ENCODE measurements at places on chromosomes 1 and 21. TPM values are rescaled to one million over a fixed set of nuclear protein-coding genes. Genes with fewer than 3 reads are reported as not detected.
A peak's percentile ranks its signal among the peaks of the same experiment; 100 is the strongest.

GRCh38 chr1:8419172-8419571, 101.3 kb downstream of the SLC45A1 start:
- H3K36me3 ChIP-seq = peaks cover 8% of the 10 kb centered on the region
- no peak overlapping the region for H3K27ac ChIP-seq
- no peak for DNase-seq
- H3K4me1 ChIP-seq = peaks cover 16% of the 10 kb centered on the region

TBX15 gene
- 3.2 TPM for total RNA-seq

GRCh38 chr21:45248893-45249381, 38.8 kb downstream of the POFUT2 start:
- peak overlapping the region; percentile 52 for H3K27ac ChIP-seq
- peaks cover 26% of the 10 kb centered on the region for H3K27me3 ChIP-seq
- peaks cover 6% of the 10 kb centered on the region for H3K36me3 ChIP-seq

KAZN gene
- 11.6 TPM for total RNA-seq

DNA sequence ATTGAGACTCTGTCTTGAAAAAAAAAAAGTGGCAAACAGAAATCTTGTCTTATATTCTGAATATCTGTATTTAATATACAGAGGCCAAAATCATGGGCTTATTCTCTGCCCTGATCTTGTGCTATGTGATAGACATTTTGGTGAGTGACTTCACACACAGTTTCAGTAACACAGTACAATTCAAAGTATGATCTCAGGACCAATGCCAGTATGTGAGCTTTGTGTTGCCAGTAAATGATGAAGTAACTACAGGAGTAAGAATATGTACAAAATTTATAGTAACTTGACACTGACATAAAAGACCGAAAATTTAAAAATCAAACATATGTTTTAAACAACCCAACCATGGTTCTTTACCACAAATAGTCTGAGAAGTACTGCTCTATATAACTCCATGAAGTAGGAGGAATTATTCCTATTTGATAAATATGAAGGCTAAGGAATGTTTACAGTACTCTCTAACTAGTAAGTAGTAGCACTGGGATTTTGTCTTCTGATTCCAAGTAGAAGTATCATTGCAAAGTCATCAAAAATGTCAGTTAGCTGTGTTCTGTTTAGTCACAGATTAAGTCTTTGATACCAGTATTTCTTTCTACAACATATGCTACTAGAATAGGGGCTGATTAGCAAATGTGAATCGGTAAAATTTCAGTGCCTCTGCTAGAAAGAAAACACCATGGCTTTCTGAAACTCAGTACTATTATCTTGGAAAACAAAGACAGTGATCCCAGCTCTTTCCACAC, 25.3 kb downstream of the DPH5 start:
- H3K36me3 ChIP-seq = peaks cover 21% of the 10 kb centered on the region
- no peaks in the 10 kb centered on the region for H3K27me3 ChIP-seq
- H3K4me3 ChIP-seq = no peak overlapping the region
- no peak overlapping the region for H3K27ac ChIP-seq

GRCh38 chr1:181984006-181984405, 77.5 kb downstream of the ZNF648 start:
- H3K4me3 ChIP-seq = no peak overlapping the region
- H3K27ac ChIP-seq = no peak overlapping the region
- DNase-seq = no peak
- H3K27me3 ChIP-seq = peaks cover 8% of the 10 kb centered on the region

SELE gene
- not detected for total RNA-seq

FABP3 gene
- total RNA-seq = 14.0 TPM

- peak; percentile 44 for DNase-seq
- peaks cover 56% of the 10 kb centered on the region for H3K4me1 ChIP-seq
- peaks cover 2% of the 10 kb centered on the region for H3K27me3 ChIP-seq
- no peaks in the 10 kb centered on the region for H3K36me3 ChIP-seq
Measured at GRCh38 chr1:31376375-31377134, 3.7 kb upstream of the FABP3 start.

DNA sequence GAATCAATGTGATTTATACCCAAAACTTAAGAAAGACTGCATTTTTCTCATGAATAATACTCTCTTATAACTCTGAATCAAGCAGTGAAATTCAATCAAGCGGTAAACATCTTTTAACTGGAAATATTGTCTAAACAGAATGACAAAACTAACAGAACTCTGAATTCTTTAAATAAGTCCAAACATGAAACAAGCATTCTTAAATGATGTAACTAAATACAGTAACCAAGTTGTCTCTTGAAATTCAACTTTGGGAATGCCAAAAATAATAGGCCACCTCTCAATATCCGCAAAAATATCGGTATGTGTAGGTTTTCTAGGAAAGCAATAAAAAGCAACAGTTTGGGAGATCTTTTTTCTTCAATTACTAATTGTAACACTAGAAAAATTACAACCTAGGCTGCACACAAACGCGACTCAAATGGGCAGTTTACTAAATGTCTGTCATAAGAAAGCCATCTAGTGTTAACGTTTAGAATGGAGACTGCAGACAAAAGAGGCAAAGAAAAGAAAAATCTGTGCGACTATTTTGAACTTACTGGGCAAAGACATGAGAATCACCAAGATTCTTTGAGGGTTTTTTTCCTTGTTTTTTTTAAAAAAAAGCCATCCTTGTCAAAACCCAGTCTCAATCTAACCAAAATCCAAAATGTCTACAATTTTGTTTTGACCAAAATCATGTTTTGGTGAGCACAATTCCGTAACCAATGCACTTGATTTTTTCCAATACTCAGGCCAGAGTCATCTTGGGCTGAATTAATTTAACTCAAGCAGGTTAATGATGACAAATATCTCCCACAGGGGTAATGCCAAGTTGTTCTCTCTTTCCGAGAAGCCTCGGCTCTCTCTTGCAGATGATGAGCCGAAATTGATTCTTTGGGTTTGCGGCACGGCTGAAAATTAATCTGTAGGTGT, 1.3 kb downstream of the SIPA1L2 start:
- peak overlapping the region; percentile 60 for H3K27ac ChIP-seq
- peaks cover 53% of the 10 kb centered on the region for H3K4me1 ChIP-seq
- no peak for DNase-seq
- H3K27me3 ChIP-seq = no peaks in the 10 kb centered on the region
- peak overlapping the region; percentile 94 for H3K4me3 ChIP-seq

- H3K4me3 ChIP-seq = no peak overlapping the region
- no peaks in the 10 kb centered on the region for H3K27me3 ChIP-seq
- H3K27ac ChIP-seq = no peak overlapping the region
Measured at GRCh38 chr1:63787875-63788274, 14.1 kb downstream of the ROR1 start.

GRCh38 chr1:39892601-39893595, 8.8 kb downstream of the MYCL start:
- peak overlapping the region; percentile 4 for H3K4me3 ChIP-seq
- no peak for DNase-seq
- H3K27ac ChIP-seq = peak overlapping the region; percentile 24
- peaks cover 8% of the 10 kb centered on the region for H3K27me3 ChIP-seq
- H3K36me3 ChIP-seq = no peaks in the 10 kb centered on the region
- H3K4me1 ChIP-seq = peaks cover 60% of the 10 kb centered on the region

DNA sequence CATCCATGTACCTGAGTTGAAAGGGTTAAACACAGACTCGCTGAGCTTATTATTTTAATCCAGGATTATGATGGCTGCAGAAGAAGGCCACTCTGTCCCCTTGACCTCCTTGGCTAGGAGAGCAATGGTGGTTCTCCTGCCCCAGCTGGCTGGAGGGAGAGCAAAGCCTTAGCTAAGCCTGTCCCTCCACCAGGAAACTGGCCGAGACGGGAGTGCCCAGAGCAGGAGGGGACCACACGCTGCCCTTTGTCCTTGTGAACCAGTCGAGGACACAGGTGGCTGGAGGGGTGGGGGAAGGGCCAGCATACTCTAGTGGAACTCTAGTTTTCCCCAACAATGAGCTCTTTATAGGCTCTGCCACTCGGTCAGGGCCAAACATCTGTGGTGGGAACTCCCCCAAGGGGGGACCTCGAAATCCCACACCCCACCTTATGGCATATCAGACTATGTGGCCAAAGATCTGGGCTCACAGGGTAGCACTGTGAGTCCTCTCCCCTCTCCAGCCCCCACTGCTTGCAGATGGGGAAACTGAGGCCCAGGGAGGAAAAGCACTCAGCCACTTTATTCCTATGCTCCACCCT, 12.9 kb downstream of the KIAA1614 start:
- peak overlapping the region; percentile 6 for H3K27ac ChIP-seq
- H3K36me3 ChIP-seq = peaks cover 2% of the 10 kb centered on the region
- peaks cover 78% of the 10 kb centered on the region for H3K4me1 ChIP-seq
- no peaks in the 10 kb centered on the region for H3K27me3 ChIP-seq
- no peak for DNase-seq
- peak overlapping the region; percentile 67 for H3K4me3 ChIP-seq

TBX19 gene
- total RNA-seq = 0.93 TPM
